ENCODE measurements at places on chromosomes 7 and 10.

GRCh38 chr10:51300617-51301304, 226.5 kb downstream of the PRKG1 start:
- DNase-seq, result no peak

GRCh38 chr7:40156988-40157387, 22.2 kb downstream of the SUGCT start:
- no peak for DNase-seq

DNA sequence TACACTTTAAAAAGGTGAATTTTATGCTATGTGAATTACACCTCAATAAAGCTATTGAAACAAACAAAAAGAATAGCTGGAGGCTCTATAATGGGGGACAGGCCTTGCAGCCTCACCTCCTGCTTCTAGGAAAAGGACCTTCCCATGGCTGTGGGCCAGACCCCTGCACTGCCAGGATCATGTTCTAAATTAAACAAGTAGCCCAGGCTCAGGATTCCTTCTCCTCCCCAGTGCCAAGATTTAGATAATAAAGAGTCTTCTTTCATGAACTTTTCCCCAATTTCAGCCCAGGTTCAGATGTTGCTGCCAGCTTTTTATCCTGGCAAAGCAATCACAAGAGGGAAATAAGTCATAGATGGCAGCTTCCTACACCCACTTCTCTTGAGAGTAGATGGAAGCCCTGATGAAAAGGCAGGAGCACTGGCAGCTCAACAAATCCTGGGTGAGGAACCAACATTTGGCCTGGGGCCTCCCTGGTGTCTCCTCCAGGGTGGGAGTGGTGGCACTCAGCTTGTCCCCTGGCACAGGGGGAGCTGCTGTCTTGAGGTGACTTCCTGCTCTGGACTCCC, 22.2 kb upstream of the CAMK2B start:
- DNase-seq, result no peak

- DNase-seq, result no peak
Observed at GRCh38 chr10:36177071-36177470, 535.0 kb upstream of the FZD8 start.

DNA sequence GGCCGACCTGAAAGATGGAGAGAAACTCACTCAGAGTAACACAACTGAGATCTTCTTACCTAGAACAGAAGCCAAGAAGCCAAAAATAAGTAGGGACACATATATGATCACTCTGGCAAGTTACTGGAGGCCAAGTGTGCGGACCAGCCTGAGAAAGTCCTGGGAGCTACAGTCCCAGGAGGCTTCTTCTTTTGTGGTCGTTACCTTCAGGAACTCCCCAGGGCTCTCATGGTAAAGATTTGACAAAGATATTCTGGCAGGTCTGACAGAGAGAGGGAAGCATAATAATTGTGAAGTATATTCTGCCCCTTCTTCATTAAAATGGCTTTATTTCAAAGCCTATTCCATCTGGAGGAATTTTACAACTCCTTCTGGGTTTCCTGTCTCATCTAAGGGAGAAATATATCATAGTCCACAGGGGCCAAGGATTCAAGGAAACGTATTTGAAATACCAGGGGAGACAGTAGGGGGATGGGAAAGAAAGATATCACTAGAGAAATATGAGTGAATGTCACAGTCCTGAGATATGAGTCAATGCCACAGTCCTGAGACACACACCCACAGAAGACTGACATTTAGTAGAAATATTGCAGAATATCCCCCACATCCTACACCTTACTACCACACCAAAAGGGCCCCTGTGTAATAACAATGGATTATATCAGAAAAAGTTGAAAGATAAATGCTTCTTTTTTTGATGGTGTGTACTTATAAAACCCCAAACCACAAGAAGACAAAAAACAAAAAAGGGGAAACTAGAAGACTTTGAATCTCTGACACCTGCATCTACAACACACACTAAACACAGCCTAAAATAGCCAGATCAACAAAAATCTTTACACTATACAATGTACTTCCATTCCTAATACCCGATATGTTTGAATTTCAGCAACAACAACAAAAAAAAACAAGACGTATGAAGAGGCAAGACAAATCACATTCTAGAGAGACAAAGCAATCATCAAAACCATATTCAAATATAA, 594.2 kb upstream of the NRG3 start:
- DNase-seq, result no peak

DNA sequence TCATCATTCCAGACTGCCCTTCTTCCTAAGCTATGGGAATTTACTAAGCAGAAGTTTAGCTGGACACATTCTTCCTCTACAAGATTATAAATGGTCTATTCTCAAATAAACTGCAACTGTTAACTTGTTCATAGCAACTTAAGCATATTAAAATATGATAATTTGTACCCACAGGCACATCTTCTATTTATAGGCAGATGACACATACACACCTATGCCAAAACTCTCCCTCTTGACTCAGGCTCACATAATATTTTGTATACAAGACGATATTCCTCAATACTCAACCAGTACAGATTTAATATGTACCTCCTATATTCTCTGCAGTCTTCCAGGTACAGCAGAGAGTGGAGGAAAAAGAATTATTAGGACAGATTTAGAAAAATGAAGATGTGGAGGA, 232.7 kb upstream of the KIAA1217 start:
- no peak for DNase-seq

DNA sequence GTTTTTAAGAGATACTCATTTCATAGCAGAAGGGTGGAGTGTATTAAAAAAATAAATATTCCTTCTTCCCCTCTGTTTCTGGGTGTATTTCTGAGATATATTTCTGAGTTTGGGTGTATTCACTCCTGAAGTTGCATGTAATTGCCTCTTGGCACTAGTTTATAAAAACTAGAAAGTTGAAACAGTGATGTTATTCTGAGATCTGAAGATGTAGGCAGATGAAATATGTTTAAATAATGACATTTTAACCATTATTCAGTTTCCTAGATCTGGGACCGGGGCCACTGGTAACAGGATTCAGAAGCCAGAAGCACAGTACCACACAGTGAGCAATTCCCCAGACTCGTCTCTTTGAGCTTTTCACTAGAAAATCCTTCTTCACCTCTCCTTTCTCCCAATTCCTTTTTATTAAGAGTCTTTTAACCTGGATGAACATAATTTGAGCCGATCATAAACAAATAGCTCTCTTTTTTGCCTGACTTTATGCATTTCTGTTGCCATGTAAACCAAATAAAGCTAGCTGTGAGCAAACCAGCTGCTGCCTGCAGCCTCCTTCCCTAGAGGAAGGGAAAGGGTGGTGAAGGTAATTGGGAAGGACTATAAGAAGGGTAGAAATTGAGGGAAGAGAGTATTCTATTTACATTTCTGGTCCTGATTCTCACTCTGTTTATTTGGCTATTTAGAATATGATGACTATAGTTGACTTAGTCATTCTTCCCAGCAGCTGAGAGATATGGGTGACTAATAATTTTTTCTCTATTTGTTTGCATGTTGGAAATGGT, 101.8 kb upstream of the STRIP2 start:
- DNase-seq, result no peak

DNA sequence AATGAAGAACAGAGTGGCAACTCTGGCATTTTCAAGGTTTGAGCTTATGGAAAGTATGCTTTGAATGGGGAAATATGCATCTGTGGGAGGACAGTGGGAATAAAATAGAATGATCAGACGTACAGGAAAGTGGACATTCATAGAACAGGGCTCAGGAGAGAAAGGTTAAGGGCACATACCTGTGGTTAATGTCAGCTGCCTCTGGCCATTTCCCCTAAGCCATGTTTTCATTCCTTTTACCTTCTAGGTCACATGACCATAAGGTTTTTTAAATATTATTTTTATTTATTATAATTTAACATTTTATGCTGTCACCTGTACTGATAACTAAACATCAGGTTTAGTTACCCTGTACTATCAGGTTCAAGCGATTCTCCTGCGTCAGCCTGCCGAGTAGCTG, 52.8 kb downstream of the LRRC4 start:
- DNase-seq, result no peak

DNA sequence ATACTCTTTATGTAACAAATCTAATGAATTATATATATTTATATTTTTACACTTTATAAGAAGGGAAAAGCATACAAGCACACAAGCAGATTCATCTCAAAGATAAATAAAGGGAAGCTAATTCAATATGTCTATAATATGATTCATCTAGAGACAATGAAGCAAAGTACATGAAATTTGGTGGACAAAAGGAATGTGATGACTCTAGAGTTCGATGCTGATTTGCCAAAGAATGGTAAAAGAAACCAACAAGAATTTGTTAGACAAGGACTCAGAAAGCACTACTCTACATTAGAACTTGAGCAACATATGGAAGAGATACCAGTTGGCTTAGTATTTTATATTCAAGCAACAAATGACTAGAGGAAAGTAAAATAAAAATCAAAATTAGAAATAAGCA, 536.5 kb upstream of the TEX47 start:
- DNase-seq, result no peak

DNA sequence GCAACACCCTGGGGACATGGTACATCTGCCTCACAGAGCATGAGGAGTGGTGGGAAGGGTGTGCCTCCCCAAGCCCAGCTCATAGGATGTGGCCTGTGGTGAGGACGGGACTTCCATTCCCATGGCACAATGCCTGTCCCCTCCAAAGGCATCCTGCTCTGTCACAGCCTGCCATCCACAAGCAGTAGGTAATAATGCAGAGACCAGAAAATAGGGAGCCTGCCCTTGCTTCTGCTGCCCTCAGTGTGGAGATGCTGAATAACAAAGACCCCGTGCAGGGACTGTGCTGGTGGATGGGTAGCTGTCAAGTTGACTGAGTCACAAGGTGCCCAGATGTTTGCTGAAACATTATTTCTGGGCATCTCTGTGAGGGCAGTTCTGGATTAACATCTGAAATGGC, 199.9 kb upstream of the GRB10 start:
- no peak for DNase-seq

- no peak for DNase-seq
Observed at GRCh38 chr7:108015740-108016139, 12.8 kb upstream of the LAMB1 start.

- no peak for DNase-seq
Observed at GRCh38 chr10:52774182-52774581, 1.6 kb upstream of the MBL2 start.

DNA sequence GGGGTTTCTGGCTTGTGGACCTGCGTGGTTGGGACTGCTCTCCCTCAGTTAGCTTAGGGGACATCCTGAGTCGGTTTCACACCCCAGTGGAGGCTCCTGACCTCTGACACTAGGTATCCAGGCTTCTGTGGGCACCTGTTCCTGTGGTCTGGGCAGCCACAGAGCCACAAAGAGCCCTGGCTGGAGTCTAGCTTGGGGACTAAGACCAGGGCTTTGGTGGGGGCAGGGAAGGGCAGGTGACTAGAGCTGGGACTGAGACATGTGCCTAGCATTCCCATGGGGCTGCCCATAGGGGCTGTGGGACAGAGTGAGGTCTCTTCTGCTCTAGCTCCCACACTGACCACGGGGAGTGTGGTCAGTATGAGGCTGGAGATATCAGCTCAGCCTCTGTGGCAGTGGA, 4.0 kb upstream of the TMEM270 start:
- DNase-seq, result no peak

DNA sequence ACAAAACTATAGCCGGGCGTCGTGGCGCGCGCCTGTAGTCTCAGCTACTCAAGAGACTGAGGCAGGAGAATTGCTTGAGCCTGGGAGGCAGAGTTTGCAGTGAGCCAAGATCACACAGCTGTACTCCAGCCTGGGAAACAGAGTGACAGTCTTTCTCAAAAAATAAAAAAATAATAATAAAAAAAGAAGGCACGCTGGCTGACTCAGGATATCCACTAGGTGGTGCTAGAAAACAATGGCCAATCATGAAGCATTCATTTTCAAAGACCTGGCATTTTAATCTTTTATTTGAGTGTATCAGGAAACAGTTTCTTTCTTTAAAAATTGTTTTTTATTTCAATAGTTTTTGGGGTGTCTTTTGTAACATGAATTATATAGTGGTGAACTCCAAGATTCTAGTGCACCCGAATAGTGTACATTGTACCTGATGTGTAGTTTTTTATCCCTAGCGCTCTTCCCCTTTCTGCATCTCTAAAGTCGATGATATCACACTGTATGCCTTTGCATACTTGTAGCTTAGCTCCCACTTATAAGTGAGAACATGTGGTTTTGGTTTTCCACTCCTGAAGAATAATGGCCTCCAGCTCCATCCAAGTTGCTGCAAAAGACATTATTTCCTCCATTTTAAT, 88.6 kb downstream of the LYZL1 start:
- DNase-seq, result no peak

GRCh38 chr10:122132331-122132755, 138.8 kb upstream of the BTBD16 start:
- DNase-seq, result no peak

DNA sequence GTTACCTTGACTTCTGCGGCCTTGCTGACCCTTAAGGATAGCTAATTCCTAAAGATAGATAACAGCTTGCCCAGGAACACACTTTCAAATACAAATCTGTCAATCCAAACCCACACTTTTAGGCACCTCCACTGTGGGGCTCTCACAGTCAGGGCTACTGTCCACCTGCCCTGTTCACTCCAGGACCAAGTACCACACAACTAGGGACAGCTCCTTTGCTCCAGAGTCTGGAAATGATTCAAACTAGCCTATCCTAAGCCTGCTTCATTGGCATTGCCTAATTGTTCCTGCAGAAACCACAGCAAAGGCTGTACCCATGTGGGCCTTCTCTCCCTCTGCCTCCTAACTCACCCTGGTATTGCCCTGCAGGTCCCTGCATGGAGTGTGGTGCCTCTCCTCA, 538.9 kb upstream of the IGFBP3 start:
- DNase-seq, result no peak

- no peak for DNase-seq
Observed at GRCh38 chr7:2416063-2416462, 12.7 kb downstream of the CHST12 start.

- DNase-seq, result no peak
Observed at GRCh38 chr10:94358480-94358879, 4.3 kb downstream of the NOC3L start.

GRCh38 chr10:24238519-24239247, 29.7 kb downstream of the KIAA1217 start:
- no peak for DNase-seq

DNA sequence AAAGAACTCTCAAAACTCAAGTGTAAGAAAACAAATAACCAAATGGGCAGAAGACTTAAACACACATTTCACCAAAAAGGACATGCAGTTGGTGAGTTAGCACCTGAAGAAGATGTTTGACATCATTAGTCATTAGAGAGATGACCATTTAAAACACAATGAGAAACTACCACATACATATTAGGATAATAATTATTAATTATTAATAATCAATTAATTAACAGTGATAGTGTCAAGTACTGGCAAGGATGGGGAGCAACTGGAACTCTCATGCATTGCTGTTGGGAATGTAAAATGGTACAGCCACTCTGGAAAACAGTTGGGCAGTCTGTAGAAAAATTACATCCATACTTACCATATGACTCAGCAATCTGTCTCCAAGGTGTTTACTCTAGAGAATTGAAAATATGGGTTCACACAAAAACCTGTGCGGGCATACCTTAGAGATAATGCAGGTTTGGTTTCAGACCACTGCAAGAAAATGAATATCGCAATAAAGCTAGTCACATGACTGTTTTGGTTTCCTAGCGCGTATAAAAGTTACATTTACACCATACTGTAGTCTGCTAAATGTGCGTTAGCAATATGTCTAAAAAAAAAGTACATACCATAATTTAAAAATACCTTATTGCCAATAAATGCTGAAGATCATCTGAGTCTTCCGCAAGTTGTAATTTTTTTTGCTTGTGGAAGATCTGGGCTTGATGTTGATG, 30.3 kb downstream of the ARID5B start:
- DNase-seq, result no peak

Data from activated naive CD4-positive, alpha-beta T cell treated with anti-CD3 and anti-CD28 coated beads, Interleukin-2, amount 10 ng/mL, durations not matched to agents 7 days and 5 days (primary cell).